ENCODE measurements at places on chromosomes 3 and 15.

DNA sequence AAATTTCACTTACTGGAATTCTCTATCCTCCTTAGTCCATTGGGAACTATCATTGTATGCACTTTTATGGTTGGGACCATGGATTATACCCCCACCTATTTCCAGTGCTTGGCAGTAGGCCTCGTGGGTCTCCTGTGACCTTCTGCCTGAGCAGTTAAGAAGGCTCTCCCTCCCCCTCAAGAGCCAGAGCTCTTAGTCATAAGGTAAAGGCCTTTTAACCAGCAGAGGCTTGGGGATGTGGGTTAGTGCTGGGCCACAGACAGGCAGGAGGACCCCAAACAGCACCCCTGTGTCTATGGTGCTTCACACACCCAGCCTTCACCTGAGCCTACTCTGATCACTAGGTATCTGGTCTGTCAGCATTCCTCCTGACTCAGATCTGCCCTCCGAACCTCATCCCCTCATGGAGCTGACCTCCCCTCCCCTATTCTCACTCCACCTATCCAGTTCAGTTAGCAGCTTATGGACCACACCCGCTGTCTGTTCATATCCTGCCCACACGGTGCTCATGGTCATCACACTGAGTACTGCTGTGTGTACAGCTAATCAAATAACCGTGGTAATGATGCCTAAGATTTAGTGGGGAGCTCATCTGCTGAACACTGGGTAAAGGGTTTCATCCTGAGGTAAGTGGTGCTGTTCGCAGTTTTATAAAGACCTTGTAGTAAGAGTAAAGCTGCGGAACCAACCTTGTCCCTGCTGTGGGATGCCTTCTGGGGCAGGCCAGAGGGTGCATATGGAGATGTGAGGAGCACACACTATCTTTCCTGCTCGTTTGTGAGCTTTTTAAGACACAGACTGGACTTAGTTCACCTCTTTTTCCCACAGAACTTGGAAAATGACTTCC is 40.9 kb downstream of the KLHL18 start:
- DNase-seq: no peak

DNA sequence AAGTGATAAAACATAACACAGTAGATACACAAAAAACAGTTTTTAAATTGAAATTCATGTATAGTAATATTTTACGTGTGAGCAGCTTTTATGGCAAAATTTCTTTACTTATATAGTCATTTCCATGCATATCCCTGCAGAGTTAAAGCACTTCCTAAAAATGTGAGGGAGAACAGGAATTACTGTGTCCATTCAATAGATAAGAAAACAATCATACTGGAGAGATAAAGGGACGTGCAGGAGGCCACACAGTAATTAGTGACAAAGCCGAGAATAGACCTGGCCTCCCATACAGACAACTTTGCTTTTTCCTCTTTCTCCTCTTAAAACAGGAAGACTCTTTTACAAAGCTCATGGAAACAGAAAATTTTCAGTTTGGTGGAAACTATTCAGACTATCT is 247.5 kb downstream of the CDIN1 start:
- no peak for DNase-seq

- DNase-seq: no peak
These were observed 32.8 kb downstream of the RIOX2 start for GRCh38 chr3:97939401-97939800.

DNA sequence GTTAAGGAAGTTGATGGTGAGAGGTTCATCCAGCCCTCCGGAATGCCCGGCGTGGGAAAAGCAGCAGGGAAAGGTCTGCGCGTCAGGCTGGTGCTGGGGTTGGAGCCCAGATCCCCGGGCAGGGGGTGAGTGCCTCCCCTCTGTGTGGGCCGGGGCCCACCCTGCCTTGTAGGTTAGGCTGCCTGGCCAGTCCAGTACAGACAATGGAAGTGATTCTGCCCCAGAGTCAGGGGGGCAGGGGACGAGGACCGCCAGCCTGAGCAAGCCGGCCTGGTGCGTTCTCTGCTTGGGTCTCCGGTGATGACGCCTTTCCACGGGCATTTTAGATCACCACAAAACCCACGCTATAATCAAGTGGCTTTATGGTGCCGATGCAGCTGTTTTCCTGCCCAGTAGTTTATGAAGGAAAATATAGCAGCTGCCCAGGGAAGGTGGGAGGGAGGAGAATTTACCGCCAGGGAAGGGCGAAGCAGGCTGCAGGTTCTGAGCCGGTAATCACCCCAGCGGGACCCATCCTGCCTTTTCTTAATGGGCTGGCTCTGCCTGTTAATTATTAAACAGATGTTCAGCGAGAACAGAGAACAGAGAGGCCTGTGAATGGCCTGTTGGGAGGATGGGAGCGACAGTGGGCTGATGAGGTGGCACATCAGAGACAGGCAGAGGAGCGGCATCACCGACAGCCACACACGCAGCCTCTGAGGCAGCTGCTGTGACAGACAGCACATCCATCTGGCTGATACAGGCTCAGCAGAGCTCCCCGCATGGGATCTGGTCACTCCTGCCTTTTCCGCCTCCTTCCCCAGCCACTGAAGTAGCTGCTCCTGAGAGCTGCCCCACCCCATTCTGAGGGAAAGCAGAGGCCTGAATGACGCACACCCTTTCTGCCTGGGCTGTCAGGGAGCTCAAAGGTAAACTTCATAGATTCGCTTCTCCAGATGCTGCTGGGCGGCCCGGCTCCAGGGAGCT is 35.2 kb downstream of the BDH1 start:
- no peak for DNase-seq

DNA sequence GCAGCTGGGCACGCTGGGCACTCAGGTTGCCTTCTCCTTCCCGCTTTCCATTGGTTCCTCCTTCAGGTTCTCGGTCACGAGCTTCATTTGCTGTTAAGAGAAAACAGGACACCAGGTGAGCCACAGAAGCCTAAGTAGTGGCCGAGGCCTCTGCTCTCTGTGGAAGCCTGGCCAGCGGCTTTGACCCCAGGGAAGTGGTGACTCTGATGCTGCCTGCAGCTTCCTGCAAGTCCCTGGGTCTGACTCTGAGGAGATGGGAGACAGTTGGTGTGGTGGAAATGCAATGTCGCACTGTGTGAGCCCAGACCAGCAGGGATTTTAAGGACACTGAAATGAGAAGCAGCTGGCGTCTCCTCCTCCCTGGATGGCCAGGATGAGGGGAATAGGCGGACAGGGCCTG is 80.5 kb downstream of the SNRK start:
- no peak for DNase-seq

- DNase-seq: no peak
These were observed 59.8 kb upstream of the INSYN1 start for GRCh38 chr15:73812806-73813465.

- no peak for DNase-seq
These were observed 5.0 kb downstream of the NUDT16 start for GRCh38 chr3:131386429-131387165.

- no peak for DNase-seq
These were observed 18.8 kb upstream of the GASK1A start for GRCh38 chr3:42960282-42960681.

DNA sequence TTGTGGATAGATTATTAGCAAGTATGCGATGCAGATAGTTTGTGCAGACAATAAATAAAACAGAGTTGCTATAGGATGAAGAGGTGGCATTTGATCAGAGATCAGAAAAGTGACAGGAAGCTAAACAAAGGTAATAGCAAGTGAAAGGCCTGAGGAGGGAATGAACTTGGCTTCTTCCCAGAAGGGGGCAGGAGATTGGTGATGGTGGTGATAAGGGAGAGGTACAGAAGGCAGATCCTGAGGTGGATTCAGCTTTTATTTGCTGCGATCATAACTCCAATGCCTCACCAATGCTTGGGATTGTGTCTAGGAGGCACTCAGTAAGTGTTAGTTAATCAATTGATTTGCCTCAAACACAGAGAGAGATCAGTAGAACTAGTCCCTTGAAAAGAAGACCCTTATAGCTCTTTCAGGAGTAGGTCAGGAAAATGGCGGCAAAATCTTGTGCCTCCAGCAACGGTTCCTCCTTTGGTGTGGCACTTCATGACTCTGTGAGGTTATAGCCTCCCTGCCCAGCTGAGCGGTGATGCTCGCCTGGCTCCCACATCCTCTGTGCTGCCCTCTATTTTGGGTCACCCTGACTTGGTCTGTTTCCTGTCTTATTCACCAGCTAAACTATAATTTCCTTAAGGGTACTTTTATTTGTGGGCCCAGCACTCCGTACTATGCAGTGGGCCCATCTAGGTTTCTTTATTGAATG is 37.5 kb downstream of the TGFBR2 start:
- no peak for DNase-seq

DNA sequence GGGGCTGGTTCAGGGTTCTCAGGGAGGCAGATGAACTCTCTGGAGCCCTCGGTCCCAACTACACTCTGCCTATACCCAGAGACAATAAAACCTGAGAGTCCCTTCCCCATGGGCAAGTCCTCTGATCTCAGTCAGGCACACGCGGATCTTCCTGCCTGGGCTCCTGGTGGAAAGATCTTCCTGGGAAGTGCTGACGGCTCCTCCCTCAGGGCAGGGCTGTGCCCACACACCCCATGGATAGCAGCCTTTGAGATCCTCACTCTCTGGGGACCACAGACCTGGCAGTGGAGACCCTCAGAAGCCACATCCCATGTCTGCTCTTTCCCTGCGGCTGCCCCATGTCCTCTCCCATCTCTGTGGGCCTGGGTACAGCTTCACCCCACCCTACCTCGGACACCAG is 10.4 kb downstream of the SH2D7 start:
- no peak for DNase-seq

DNA sequence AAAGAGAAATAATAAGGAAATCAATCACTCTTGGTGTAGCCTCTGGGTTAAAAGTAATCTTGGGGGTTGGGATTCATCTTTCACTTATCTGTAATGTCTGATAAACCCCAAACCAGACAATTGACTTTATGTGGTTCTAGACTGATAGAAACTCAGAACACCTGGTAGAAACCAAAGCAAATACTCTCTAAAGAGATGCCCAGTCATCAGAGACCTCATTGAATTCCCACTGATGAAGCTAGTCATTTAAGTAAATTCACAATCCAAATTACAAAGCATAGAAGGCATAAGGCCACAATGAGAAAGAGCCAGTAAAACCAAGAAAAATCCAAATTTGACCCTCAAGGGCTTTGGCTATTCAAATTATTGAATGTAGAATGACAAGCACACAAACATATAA is 250.6 kb downstream of the MBNL1 start:
- no peak for DNase-seq

GRCh38 chr3:181855825-181856224 is 144.1 kb downstream of the SOX2 start:
- DNase-seq: no peak

DNA sequence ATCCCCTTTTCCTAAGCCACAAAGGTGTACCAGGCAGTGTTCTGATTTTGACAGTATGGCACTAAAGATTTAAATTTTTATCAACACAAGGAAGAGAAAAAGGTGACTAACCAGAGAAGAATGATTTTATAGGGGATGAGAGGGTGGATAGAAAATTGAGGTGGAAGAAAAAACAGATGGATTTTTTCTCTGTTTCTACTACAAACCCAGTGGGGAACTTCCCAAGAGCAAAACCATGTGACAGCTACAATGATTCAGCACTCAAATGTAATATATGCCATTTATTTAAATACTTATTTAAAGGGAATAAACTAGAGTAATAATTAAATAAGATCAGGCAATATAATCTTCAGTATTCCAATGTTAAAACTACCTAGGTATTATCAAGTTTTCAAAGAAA is 11.1 kb downstream of the DCUN1D1 start:
- DNase-seq: peak; percentile 63

- DNase-seq: no peak
These were observed 69.8 kb downstream of the SQOR start for GRCh38 chr15:45704329-45705249.

DNA sequence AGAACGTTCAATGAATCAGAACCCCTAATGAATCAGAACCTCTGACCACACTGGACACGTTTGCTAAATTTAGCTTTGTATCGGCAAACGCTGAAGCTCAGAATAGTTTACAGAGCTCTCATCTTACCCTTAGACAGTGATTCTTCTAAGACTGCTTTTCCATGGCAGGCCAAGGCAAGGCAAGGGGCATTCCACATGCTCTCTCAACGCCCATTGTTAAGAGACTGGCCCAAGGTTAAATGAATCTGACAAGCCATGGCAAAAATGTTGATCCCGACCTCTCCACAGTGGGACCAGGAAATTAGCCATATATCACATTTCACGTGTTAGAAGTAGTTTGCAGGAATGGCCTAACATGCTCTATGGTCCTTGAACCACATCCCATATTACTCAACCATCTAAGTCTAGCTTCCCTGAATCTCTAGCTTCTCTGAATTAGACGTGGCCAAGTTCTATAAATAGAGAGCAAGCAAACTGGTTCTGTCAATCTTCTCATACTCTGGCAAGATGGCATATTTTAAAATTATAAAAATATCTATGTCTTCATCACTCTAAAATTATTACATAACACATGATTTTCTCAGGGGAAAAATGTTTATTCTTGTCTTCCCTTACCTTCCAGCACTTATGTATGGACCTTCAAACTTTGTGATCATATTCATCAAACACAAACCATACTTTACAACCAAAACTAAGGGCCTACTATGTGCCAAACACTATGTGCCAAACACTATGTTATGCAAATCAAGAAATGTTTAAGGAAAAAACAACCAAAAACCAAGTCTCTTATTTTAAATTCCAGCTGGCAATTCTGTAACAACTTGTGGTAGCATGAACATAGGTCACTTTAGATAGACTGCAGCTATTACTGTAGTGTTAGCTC is 54.3 kb downstream of the AAGAB start:
- DNase-seq: no peak

DNA sequence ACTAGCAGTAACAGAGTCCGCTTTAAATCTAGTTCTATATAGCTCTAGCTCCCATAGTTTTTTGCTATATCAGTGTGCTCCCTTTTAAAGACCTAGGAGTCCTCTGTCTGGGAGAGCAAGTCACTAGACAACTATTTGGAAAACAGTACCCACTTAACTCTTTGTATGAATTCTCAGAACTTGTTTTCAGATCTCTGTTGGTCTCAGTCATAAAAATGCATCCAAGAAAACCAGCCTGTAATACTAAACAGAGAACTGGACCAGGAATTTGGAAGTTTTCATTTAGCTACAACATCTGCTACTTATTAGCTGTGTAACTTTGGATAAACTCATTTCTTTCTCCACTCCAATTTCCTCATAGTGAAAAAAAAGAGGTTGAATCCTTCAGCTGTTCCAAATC is 56.9 kb upstream of the C3orf49 start:
- peak; percentile 82 for DNase-seq

- DNase-seq: no peak
These were observed 23.6 kb upstream of the LINGO1 start for GRCh38 chr15:77656294-77656693.

All from BJ (cell line).